ENCODE measurements at places on chromosomes 7 and 10.

DNA sequence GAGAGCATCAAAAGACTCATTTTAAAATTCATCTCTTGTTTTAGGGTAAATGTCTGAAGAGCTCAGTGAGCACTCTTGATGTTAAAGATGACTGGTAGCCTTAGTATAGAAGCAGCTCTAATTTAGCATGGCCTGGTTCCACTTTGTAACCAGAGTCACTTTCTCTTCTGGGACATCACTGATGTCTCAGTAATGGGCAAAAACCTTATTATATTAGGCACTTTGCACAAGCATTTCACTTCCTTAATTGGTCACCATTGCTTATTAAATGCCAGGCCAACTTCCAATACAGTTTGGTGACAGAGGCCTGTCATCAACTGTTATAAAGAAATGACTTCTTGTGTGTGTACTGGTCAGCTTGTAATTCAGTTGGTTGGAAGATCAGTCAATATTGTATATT, 53.0 kb downstream of the STEAP1B start:
- no peak for DNase-seq

- no peak for DNase-seq
These were observed 16.7 kb downstream of the PPP1R3C start for GRCh38 chr10:91616137-91616536.

GRCh38 chr7:123665896-123666295, 10.2 kb downstream of the LMOD2 start:
- DNase-seq = no peak

DNA sequence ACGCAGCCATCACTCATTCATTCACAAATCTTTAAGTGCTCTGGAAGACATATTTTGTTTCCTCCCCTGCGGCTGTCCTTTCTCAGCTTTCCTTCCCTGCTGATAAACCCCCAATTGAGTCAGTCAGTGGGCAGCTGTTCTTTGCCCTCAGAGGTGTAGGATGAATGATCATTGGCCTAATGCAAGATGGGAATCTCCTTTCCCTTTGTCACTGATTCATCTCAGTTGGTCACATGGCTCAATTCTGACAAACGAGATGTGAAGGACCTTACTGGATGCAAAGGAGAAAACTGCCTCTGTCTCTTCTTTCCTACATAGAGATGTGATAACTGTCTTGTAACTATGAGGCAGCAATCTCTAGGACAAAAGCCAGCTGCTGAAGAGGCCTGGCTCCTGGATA, 44.6 kb downstream of the COL28A1 start:
- no peak for DNase-seq

DNA sequence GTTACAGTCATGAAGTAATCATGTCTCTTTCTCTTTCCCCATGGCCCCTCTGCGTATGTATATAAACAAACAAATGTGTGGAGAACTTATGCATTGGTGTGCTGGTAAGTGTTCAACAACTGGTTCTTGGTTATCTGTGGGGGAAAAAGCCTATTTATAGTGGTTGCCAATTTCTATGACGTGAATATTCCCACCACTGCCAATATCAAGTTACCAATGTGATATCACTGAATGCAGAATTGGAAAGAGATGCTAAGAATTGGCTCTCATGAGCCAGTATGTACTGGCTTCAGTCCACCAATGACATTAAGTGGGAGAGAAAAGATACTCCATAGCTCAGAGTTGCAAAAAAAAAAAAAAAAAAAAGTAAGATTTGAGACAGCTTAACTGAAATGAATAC, 399.7 kb downstream of the REEP3 start:
- DNase-seq = no peak

DNA sequence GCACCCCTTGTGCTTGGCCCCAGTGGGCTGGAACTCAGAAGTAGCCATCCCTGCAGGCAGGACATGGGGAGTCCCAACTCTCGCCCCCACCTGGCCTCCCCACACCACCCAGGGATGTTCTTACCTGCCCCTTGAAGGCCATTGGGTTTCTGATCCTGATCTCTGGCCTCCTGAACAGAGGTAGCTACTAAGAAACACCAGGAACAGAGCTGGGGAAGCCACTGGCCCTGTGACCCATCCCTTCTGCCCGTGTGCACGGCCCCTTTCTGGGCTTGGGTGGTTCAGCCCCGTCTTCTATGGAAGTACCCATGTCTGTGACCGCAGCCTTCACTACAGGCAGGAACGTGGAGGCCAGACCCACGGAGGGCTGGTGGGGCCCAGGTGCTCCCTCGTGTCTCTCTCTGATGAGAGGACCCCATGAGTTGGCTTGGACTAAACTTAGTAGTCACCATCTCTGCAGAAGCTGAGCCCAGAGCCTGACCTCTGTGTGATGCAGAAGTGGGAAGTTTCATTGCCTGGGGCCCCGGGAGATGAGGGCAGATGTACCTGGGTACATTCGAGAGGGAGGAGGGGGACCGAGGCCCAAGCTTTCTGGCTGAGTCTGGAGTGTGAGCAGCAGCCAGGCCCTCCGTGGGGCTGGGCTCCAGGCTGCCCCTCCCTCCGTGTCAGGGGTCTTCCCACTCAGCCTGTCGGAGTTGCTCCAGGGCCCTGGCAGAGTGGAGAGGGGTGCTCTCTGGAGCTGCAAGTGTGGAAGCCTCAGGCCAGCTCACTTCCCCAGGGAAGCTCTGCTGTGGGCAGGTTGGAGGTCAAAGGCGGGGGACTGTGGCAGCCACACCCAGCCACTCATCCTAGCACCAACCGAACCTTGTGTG, 81.0 kb downstream of the MKI67 start:
- DNase-seq = no peak

DNA sequence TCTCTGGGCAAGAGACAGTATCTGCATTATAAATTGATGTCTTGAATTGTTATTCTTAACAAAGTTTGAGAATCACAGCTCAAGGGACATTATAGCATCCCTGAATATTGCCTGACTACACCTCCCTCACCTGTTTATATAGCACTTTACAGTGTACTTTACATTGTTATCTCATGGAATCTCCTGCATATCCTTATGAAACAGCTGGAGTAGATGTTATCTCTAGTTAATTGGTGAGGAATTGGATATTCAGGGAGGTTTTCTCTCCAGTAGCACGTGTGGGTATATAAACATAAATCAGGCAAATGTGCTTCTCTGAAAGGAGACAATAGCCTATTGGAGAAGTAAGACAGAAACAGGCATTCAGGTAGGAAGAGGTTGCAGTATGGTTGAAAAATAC, 117.2 kb downstream of the SRI start:
- DNase-seq = no peak

DNA sequence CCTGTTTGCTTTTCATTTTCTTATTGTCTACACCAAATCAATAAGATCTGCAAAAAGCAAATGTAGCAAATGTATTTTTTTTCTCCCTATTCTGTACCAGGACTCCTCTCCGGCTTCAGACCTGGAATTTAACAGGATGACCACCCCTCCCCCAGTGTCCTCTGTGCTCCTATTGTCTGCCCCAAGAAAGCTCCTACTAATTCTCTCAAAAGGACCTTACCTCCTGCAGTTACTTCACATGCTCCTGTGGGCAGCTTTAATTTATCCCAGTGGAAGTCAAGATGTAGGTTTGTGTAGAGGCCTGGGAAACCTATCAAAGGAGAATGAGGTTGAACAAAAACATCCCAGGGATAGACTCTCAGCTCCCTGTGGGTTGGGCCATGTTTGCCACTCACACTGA, 31.3 kb downstream of the PLXNA4 start:
- no peak for DNase-seq

DNA sequence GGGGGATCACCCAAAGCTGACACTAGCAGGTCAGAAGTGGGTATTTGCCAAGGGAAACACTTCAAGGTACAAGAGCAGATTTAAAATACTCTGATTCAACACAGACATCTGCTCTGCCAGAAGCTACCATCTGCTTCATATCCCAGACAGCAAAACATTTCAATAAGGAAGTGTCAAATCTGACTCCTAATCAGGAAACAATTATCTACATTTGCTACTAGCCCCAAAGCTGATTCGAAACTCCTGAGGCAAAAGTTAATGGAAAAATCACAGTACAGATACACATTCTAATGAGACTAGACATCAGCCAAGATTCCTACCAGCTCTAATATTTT, 48.9 kb downstream of the PARD3 start:
- DNase-seq = no peak

- no peak for DNase-seq
These were observed 1.7 kb upstream of the CCDC201 start for GRCh38 chr7:45874408-45875131.

DNA sequence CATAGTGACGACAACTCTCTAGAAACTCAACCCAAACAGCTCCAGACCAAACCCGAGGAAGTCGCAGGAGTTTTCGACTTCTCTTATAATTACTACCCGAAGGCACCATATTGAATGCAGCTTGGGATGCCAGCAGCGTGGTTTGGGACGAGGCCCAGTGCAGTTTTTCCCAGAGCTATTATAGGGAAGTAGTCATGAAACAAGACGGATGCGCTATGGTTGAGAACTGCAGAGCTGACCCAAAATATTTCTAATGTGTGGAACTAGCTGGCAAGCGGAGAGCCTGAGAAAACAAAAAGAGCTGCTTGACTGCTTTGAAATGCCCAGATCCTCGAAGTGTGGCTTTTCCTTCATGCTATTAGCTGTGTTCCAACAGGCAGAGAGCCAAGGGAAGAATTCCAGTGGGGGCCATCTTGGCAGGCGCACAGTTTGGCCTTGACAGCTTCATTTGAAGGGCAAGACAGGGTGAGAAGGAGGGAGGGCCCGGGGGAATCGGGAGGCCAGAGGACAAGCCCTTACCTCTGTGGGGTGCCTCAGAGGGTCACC, 122.7 kb downstream of the CUL2 start:
- no peak for DNase-seq

DNA sequence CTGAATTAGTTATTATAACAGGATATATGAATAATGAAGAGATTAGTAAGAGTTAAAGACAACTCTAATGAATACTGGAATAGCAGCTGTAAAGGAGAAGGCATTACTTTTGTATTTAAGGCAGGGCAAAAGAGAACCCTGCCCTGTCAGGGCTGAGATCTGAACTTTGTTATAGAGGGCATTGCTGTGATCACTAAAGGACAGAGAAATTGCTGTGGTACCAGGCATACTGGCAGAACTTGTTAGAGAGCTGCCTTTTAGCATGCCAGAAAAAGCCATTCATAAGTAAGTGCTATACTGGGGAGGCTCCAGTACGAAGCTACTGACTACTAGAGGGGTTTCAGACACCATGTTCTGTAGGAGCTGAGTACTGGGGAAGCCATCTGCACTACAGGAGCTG, 481.8 kb downstream of the SEMA3D start:
- no peak for DNase-seq

GRCh38 chr10:34413214-34413613, 401.9 kb downstream of the PARD3 start:
- no peak for DNase-seq

DNA sequence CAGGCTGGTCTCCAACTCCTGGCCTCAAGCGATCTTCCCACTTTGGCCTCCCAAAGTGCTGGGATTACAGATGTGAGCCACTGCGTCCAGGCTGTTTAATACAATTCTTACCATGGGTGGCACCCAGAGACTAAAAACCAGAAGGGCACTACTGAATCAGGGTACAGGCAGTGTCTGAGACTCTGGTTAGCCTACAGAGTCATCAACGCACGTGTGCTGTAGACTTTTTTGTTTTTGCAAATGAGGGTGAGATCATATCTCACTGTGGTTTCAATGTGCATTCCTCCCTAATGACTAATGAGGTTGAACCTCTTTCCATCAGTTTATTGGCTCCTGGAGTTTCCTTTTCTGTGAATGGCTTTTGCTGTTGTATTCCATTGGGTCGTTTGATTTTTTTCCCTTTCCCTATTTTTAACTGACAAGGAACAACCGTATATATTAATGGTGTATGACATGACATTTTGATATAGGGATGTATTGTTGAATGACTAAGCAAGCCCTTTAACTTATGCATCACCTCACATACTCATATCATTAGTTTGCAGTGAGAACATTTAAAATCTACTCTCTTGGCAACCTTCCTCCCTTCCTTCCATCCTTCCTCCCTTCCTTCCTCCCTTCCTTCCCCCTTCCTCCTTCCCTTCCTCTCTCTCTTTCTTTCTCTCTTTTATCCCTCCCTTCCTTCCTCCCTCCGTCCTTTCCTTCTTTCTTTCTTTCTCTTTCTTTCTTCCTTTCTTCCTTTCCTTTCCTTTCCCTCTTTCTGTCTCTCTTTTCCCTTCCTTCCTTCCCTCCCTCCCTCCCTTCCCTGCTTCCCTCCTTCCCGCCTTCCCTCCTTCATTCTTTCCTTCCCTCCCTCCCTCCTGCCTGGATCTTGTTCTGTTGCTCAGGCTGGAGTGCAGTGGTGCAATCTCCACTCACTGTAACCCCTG, 9.3 kb upstream of the TMEM270 start:
- no peak for DNase-seq

GRCh38 chr10:82813856-82814255, 938.9 kb downstream of the NRG3 start:
- no peak for DNase-seq

- no peak for DNase-seq
These were observed 55.7 kb upstream of the TMEM229A start for GRCh38 chr7:124088590-124088989.

- DNase-seq = no peak
These were observed 236.4 kb upstream of the GPR26 start for GRCh38 chr10:123429706-123430221.

DNA sequence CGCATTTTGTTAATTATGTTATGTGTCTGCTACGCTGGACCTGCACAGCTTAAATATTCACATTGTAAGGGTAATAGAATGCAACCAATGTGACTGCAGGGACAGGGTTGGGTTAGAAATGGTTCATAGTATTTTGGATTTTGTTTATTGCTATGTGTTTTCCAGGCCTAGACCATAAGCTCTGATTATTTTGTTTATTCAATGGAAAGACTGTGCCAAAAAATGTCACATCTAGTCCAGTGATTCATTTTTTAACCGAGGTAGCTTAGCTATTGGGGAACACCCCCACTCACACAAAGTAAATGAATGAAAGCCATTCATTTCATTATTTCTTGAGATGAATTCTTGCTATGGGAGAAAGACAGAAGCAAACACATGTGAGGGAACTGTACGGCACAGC, 516.5 kb upstream of the ANKRD30A start:
- DNase-seq = no peak

GRCh38 chr7:73967832-73968290, 60.1 kb upstream of the ELN start:
- DNase-seq = no peak

DNA sequence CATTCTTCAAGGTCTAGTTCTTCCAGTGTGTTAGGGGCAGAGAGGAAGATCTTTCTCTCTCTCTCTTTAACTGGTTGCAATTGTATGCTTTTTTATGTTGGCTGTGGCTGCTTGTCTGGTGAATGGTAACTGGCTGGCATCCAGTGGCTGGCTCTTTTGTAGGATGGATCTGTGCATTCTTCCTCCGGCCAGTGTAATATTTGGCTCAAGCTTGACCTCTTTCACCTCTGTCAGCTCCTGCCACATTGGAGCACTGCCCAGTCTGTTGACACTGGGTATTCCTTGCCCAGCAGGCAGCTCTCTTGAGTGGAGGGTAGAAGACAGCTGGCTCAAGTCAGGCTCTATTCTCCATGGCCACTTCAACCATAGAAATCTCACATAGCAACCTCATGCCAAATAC, 528.3 kb downstream of the PHTF2 start:
- no peak for DNase-seq

DNA sequence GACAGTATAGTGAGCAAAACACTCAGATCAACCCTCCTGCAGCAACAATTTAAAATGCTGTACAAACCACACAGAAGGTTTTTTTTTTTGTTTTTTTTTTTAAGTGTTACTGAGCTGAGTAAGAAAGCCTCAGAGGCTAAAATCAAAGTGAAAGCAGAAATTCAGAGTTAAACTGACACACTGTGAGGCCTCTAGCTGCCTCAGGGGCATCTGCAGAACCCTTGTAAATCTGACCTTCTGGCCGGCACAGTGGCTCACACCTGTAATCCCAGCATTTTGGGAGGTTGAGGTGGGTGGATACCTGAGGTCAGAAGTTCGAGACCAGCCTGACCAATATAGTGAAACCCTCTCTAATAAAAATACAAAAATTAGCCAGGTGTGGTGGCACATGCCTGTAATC, 7.4 kb upstream of the GNA12 start:
- DNase-seq = no peak
